ENCODE measurements at places on chromosomes 5 and 9.

DNA sequence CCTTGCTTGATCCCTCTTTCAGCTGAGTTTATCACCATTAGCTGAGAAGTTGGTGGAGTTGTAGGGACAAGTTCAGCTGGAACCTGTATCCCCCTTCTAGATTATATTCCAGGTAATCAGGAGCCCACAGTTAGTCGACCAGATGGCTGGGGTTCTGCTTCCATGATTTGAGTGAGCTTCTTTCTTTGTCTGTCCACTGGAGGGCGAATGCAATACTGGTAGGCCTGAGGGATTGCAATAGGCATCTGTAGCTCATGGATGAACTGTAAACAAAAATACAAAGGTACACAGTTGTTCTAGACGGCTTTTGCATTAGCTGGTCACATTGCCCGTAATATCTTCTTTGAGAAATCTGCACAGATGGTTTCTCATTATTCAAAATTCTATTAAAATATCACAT lies 88.9 kb downstream of the PCSK5 start:
- DNase-seq: no peak

- no peak for DNase-seq
Observed at GRCh38 chr5:65081071-65081470, 312.3 kb downstream of the CWC27 start.

- DNase-seq: no peak
Observed at GRCh38 chr9:120974921-120975320, 48.3 kb upstream of the TRAF1 start.

- no peak for DNase-seq
Observed at GRCh38 chr5:127210042-127210441, 80.6 kb upstream of the MEGF10 start.

GRCh38 chr5:39998518-39998917 lies 573.7 kb upstream of the DAB2 start:
- DNase-seq: no peak

DNA sequence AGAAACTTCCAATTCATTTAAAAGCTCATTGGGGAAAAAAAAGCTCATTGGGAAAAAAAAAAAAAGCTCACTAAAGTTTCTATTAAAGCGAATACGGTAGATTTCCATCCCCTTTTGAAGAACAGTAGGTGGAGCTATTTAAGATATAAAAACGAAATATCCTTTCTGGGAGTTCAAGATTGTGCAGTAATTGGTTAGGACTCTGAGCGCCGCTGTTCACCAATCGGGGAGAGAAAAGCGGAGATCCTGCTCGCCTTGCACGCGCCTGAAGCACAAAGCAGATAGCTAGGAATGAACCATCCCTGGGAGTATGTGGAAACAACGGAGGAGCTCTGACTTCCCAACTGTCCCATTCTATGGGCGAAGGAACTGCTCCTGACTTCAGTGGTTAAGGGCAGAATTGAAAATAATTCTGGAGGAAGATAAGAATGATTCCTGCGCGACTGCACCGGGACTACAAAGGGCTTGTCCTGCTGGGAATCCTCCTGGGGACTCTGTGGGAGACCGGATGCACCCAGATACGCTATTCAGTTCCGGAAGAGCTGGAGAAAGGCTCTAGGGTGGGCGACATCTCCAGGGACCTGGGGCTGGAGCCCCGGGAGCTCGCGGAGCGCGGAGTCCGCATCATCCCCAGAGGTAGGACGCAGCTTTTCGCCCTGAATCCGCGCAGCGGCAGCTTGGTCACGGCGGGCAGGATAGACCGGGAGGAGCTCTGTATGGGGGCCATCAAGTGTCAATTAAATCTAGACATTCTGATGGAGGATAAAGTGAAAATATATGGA lies at the start of gene PCDHGA12:
Gene PCDHGA12 (plus strand): TSS at position 176 of the 782 bp plus-strand sequence. CDS start 253 bp downstream, at position 429.
- DNase-seq: no peak

GRCh38 chr5:40385544-40385943 lies 294.2 kb upstream of the PTGER4 start:
- DNase-seq: no peak

GRCh38 chr9:138100711-138101350 lies 223.2 kb downstream of the CACNA1B start:
- DNase-seq: no peak

DNA sequence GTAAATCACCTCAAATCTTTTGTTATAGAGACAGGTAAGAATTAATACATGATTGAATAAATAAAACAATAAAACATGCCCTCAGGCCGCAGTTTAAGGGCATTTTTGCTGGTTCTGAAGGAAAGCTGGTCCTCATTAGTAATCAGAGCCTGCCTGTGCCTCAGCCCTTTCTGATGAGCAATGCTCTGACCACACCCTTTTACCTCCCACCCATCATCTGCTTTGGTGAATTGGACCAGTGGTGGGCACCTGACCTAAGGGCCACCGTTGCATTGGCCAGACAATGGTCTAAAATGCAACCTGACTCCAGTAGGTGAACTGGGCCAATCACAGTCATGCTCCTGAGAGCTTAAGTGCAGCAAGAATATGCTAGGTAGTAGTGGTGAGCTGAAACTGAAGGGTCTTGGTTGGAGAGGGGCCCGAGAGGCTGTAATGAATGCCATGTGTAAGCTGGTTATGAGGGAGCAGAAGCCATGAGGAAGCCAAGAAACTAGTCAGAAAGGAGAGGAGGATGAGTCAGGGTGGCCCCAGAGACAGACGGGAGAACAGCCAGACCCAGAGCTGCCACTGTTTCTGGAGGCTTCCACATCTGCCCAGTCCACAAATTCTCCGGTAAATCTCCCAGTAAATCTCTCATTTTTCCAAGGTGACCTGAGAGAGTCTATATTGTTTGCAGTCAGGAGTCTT lies 45.5 kb upstream of the ZSWIM6 start:
- DNase-seq: no peak

DNA sequence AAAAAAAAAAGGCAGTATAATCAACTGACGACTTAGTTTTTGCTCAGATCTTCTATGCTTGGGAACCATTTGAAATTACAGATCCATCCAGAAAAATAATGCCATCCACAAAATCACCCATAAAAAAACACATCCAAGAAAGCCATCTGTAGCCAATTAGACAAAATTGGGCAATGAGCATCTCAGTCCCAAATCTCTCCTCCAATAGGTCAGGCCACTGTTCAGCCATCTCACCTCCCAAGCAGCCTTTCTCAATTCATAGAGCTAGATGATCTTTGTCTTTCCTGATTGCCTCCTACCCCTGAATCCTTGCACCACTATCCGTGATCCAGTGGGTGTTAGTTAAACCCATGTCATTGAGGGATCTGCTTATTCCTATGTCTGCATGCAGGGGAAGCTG lies 139.6 kb downstream of the SCAMP1 start:
- no peak for DNase-seq

GRCh38 chr5:4630031-4630430 lies 510.1 kb upstream of the ADAMTS16 start:
- no peak for DNase-seq

GRCh38 chr5:151471276-151471675 lies 23.9 kb downstream of the SLC36A1 start:
- DNase-seq: no peak

DNA sequence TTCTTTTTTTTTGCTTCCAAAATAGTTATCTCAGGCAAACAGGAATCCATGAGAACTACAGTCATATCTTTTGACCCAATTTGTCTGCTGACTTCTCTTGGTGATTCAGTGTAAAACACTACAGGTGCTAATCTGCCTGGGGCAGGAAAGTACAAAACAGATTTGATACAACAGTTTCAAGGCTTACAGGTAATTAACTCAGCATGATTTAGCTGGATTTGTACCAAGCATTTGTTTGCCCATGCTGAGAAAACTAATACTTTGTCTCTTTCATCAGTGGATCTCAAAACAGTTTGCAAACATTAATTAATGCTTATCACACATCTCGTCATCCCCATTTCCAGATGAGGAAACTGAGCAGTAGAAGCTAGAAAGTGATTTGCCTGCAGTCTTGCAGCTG lies 312.5 kb upstream of the SEMA6A start:
- no peak for DNase-seq

DNA sequence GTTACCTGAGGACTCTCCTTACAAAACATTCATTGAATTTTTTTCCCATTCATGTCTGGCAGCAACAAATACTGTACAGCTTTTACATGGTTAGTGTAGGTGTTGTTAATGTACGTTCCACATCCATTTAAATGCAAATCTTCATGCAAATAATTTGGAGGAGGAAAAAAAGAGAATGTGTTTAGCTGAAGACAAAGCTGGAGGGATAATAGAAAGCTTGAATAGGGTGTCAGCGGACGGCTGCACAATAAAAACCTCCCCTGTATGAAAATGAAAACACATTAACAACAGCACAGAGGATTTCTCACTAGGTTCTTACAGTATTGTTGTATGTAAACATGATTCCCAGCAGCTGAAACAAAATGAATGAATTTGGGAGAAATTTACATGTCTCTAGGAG lies 231.5 kb downstream of the ZNF608 start:
- DNase-seq: no peak

DNA sequence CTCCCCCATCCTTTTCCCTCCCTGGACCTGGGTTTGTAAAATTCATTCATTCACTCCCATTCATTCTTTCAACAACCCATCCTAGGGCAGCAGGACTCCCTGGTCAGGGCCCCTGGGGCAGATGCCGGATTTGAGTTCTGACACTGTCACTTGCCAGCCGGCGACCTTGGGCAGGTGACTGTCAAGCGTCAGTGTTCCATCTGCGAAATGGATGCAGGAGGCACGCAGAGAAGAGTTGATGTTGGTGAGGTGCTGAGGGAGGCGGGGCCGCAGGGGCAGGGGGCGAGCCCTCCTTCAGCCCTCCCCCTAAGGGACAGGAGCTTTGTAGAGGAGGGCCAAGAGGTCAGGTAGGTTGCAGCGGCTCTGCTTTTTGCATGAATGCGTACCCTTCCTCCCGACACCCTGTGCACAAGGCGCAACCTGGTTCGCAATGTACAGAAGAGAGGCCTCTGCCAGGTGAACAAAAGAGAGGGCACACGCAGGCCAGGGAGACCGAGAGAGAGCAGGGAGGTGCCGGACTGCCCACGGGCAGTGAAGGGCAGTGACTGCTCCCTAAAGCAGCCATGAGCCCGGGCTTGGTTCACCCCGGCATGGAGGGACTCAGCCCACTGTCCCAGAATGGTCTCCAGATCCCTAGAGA lies 128.1 kb downstream of the BARX1 start:
- DNase-seq: no peak

DNA sequence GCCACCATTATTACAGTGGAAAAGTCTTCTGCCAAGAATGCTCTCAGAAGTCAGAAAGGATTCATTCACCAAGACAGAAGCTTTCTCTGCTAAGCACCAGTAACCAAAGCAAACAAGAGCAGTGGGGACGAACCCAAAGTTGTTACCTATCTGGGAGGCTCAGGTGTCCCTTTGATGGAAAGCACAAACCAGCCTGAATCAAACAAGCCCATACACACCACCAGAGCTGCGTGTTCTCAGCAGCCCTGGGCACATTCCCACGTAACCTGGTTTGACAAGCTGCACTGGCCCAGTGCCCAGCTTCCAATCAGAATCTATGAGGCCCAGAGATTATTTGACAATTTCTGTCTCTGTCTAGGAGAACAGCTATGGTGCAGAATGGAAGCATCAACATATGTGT lies 252.6 kb downstream of the ACTL7B start:
- no peak for DNase-seq

- DNase-seq: no peak
Observed at GRCh38 chr9:18689921-18690320, 216.0 kb downstream of the ADAMTSL1 start.

DNA sequence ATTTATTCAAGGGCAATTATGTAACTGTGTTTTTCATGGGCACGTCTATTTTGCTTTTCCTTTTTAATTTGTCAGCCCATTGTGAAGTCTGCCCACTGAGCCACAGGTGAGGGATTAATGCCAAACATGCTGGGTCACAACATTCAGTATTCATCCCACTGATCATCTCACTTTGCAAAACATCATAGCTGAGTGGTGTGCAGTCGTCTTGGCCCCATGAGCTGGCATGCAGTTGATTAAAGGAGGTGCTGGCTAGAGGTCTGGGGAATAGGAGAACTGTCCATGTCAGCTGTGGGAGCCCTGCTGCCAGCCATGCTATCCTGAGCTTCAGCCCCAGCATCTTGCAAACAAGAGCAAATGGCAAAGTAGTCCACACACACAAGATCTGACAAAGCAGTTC lies 11.7 kb upstream of the ESM1 start:
- DNase-seq: no peak

DNA sequence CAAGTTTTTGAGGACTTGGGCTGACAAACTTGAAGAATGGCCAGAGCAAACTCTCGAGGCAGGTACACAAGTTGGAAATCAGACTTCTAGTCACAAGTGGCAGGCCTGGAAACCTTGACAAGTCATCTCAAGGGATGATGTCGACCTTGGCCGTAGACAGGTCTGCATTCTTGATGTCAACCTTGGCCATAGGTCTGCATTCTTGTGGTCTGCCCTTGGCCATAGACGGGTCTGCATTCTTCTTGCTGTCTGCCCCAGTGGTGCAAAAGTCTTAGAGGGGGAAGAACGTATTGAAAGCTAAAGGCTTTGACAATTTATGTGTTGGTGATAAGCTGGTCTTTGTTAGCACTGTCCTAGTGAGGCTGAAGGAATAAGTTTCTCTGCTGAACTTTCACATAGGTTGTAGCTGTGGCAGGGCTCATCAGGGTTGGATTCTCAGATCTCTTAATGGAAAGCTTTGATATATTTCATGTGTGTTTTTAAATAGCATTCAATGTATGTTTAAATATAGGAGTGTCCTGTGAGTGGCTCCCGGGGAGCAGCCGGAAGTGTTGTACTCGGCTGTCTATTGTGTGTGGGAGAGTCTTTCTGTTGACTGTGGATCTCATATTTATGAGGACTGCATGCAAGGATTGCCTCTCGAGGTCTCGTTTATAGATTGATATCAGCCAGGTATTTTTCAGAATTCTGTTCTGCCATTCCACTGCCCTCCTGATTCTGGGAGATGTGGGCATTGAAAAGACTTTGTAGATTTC lies 27.0 kb downstream of the SUB1 start:
- no peak for DNase-seq

GRCh38 chr9:87160148-87161102 lies 213.1 kb upstream of the GAS1 start:
- DNase-seq: no peak

- DNase-seq: no peak
Observed at GRCh38 chr9:114309096-114309495, 13.8 kb upstream of the ORM1 start.

DNA sequence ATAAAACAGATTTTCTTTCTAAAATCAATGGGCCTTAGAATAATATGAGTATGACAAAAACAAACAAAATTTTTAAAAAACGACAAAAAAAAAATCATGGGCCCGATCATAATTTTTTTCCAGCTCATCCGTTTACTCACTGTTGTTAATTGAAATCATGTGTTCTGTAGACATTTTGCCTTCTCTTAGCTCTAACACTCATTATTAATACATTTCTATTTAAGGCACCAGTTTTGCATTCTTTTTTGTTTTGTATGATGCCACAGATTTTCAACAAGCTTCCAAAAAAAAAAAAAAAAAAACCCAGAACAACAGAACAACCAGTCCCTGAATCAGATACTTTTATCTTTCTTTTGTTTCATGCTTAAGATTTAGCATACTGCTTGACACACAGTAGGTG lies 86.4 kb downstream of the PRLR start:
- no peak for DNase-seq
